Memory B cell (primary cell): ENCODE measurements at places on chromosomes 7 and 10.

DNA sequence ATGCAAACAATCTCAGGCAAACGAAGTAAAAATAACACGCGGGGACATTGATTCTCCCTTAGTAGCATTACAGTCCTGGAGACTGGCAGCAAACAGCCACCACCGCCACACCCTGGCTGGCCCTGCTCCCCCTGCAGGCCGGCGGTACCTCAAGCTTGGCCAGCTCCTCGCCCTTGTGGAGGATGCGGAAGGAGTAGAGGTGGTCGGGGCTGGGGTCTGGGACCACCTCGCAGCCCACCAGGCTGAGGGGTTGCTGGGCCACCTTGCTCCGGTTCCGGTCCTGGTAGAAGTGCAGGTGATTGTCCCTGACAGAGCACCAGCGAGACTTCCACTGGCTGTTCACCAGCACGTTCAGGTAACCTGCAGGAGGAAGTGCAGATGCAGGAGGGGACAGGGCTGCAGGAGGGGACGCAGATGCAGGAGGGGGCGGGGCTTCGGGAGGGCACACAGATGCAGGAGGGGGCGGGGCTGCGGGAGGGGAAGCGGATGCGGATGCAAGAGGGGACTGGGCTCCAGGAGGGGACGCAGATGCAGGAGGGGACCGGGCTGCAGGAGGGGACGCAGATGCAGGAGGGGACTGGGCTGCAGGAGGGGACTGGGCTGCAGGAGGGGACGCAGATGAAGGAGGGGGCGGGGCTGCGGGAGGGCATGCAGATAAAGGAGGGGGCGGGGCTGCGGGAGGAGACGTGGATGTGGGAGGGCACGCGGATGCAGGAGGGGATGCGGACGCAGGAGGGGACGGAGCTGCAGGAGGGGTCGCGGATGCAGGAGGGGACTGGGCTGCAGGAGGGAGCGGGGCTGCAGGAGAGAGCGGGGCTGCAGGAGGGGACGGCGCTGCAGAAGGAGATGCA is 65.7 kb downstream of the VWA2 start:
- no peaks in the 10 kb centered on the region for H3K27me3 ChIP-seq
- H3K36me3 ChIP-seq, result peaks cover 10% of the 10 kb centered on the region
- DNase-seq, result peak; percentile 35
- H3K27ac ChIP-seq, result peak overlapping the region; percentile 58
- H3K4me1 ChIP-seq, result peaks cover 13% of the 10 kb centered on the region
- H3K4me3 ChIP-seq, result peak overlapping the region; percentile 90

DNA sequence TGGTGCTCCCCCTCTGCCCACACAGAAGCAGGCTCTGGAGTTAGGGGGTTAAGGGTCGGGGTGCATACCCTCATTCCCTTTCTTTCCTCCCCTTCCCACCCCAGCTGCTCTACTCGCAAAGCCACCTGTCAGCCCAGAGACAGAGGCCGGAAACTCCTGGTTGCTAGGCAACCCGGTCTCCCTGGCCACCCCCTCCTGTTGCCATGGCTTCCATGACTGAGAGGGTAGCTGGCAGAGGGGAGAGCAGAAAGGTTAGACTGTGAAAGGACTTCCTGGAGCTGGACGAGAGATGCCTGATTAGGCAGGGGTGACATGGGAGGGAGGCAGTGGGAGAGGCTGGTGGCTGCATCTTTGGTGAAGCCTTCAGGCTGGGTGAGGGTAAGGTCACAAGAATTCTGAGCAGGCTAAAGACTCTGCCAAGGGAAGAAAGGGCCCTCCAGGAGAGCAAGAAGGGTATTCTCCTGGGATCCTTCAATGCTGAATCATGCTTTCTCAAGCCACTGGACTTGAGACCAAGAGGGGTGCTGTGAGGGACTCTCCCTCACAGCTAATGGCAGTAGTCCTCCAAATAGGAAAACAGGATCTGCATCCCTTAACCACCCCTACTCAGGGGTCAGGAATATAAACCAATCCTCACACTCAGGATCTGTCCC is 5.4 kb downstream of the PSD start:
- peaks cover 2% of the 10 kb centered on the region for H3K36me3 ChIP-seq
- peak; percentile 12 for DNase-seq
- peaks cover 30% of the 10 kb centered on the region for H3K4me1 ChIP-seq
- H3K27me3 ChIP-seq, result peaks cover 42% of the 10 kb centered on the region

- H3K27me3 ChIP-seq, result peaks cover 8% of the 10 kb centered on the region
- no peak overlapping the region for H3K27ac ChIP-seq
- H3K4me1 ChIP-seq, result no peaks in the 10 kb centered on the region
- DNase-seq, result no peak
Measured at GRCh38 chr7:42106562-42106961, 130.4 kb downstream of the GLI3 start.

DNA sequence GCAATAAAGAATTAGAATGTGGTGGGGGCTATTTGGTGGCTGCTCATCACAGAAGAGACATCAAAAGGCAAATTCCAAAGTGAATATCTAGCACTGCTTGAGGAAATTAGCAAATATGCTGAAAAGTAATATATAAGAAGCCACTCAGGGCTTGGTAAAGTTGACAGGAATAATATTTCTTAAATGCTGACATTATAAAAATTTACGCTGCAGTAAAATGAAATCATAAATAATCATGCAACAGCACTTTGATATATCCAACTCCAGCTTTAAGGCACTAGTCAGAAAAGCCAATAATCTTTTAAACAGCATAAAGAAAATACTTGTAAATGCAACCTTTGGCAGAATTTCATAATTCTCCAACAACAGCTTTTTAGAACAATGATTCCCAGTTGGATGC is 36.9 kb downstream of the DNAJC12 start:
- no peaks in the 10 kb centered on the region for H3K27me3 ChIP-seq
- DNase-seq, result no peak
- H3K36me3 ChIP-seq, result no peaks in the 10 kb centered on the region
- no peaks in the 10 kb centered on the region for H3K4me1 ChIP-seq
- no peak overlapping the region for H3K27ac ChIP-seq
- H3K4me3 ChIP-seq, result no peak overlapping the region

- no peaks in the 10 kb centered on the region for H3K36me3 ChIP-seq
- H3K27ac ChIP-seq, result no peak overlapping the region
- DNase-seq, result no peak
- H3K27me3 ChIP-seq, result no peaks in the 10 kb centered on the region
- no peaks in the 10 kb centered on the region for H3K4me1 ChIP-seq
Measured at GRCh38 chr10:51313773-51314478, 239.6 kb downstream of the PRKG1 start.

- H3K4me1 ChIP-seq, result no peaks in the 10 kb centered on the region
- peaks cover 12% of the 10 kb centered on the region for H3K27me3 ChIP-seq
- H3K36me3 ChIP-seq, result no peaks in the 10 kb centered on the region
- no peak for DNase-seq
Measured at GRCh38 chr10:101725296-101726114, 30.5 kb upstream of the FBXW4 start.

DNA sequence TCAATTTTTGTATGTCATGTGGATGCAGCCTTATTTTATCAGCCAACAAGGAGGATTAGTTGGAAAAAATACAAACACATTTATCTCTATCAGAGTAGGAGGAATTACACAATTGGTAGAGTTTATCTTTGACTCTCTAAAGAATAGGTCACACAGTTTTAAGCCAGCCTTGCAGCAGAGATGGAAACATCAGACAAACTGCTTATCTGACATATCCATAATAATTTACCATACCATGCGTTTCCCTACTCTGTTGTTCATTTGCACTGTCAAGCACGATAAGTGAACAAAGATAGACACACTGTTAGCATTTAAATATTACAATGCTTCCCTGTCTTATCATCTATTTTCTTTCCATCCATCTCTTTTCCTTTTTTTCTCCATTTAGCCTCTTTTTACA is 283.7 kb upstream of the SMIM30 start:
- H3K27ac ChIP-seq, result no peak overlapping the region
- H3K4me3 ChIP-seq, result no peak overlapping the region
- no peaks in the 10 kb centered on the region for H3K36me3 ChIP-seq
- no peak for DNase-seq
- H3K4me1 ChIP-seq, result no peaks in the 10 kb centered on the region

DNA sequence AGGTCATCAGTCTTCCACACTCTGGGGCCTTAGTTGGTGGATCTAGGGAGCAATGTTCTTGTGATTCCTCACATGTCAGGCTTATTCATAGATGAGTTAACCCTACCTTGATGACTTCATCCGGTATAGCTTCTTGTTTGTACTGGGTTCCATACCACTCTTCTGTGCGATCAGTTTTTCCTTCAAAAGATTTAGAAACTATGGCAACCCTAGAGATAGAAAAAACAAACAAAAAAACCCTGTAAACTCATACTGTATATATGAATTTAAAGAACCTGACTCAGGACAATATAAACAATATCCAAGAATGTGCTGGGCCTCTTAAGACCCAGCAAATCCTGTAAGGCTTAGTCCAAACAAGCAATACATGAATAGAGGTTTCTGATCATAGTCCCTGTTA is 83.5 kb downstream of the IDE start:
- DNase-seq, result no peak
- H3K27ac ChIP-seq, result no peak overlapping the region
- H3K27me3 ChIP-seq, result no peaks in the 10 kb centered on the region
- no peaks in the 10 kb centered on the region for H3K4me1 ChIP-seq
- no peak overlapping the region for H3K4me3 ChIP-seq

DNA sequence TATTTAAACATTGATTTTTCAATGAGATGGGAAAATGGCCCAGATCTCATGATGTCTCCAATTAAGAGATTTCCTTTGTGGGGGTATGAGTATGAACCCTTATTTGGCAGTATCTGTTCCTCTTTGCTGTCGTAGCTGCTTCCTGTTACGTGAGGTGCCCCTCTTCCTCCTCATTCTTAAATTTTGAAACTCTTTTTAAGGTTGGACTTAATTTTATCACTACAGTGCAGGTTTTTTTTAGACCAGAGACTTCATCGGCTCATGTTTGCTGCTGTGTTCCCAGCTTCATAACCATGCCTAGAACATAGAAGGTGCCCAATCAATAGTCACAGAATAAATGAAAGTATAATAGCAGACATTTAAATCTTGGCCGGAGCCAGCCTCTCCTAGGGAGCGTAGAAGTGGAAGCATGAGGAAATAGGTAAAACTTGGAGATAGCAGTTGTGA is 2.4 kb downstream of the MIOS start:
- H3K4me3 ChIP-seq, result peak overlapping the region; percentile 84
- H3K36me3 ChIP-seq, result peaks cover 8% of the 10 kb centered on the region
- no peaks in the 10 kb centered on the region for H3K27me3 ChIP-seq

DNA sequence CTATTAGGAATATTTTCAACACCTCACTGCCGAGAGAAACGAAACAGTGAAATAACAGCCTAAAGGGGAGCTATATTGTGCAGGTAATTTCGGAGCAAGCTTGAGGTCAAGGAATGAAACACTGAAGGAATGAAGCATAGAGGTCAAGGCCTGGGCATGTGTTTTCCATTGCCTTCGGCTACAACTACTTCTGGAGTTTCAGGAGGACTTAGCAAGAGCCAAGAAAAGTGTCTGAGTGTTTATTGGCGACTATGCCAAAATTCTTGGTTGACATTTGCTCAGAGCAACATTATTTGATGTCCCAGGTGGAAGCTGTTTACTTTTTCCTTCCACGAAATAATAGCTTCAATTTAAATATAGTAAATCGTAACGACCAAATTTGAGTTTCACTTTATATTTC is 89.6 kb upstream of the IFRD1 start:
- H3K27ac ChIP-seq, result no peak overlapping the region
- peaks cover 4% of the 10 kb centered on the region for H3K27me3 ChIP-seq
- no peaks in the 10 kb centered on the region for H3K4me1 ChIP-seq
- H3K4me3 ChIP-seq, result no peak overlapping the region

- H3K27ac ChIP-seq, result no peak overlapping the region
- H3K36me3 ChIP-seq, result no peaks in the 10 kb centered on the region
- peaks cover 15% of the 10 kb centered on the region for H3K27me3 ChIP-seq
- H3K4me3 ChIP-seq, result no peak overlapping the region
- DNase-seq, result no peak
Measured at GRCh38 chr10:1323951-1324350, 267.8 kb downstream of the WDR37 start.
